ENCODE measurements at places on chromosomes 11 and 22.

DNA sequence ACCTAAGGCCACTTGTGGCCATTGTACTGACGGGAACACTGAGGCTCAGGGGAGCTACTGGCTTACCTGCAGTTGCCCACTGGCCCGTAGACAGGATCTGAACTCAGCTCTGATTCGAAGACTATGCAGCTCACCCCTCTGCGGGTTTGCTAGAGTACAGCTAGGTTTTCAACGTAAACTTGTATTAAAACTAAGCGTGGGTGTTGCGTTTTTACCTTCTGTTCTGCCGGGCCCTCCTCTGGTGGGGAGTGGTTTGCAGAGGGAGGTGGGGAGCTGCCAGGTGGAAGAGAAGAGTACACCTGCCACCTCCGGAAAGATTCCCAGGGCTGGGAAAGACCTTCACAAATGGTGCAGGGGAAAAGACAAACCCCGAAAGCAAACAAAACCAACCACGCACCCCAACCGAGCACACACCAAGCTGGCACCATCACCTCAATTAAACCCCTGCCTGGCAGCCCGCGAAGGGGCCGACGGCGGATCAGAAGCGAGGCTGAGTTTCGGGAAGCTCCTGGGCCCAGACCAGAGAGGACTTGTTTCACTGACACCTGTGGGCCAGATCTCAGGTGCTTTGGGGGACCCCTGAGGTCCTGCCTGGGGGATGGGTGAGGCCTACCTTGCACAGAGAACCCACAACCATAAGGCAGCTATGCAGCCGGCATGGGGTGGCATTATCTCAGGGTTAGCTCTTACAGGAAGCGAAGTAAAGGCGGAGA lies 37.7 kb downstream of the SHISAL1 start:
- peaks cover 15% of the 10 kb centered on the region for H3K27me3 ChIP-seq
- DNase-seq: no peak

DNA sequence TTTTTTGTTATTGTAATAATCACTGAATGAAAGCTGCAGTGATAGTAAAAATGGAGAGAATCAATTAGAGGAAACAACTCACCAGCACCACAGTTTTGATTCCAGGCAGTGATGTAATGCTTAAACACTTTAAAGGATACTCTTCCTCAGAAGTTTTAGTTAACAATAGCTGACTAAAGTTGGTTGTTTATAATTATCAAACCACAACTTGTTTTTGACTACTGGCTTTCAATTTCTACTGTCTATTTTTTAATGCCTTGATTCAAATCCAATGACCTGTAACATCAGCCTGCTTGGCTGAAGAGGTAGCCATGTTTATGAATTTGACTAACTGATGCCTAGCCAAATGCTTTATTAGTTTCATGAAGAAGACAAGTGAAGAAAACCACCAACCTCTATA lies 18.2 kb upstream of the CASP12 start:
- peak overlapping the region; percentile 79 for H3K27ac ChIP-seq
- DNase-seq: no peak
- H3K4me1 ChIP-seq: peaks cover 46% of the 10 kb centered on the region

GRCh38 chr11:11995601-11996000 lies 12.8 kb downstream of the DKK3 start:
- no peak for DNase-seq
- peaks cover 17% of the 10 kb centered on the region for H3K4me1 ChIP-seq
- no peak overlapping the region for H3K27ac ChIP-seq

- no peaks in the 10 kb centered on the region for H3K4me1 ChIP-seq
- H3K4me3 ChIP-seq: no peak overlapping the region
- DNase-seq: no peak
- H3K27me3 ChIP-seq: peaks cover 2% of the 10 kb centered on the region
- no peak overlapping the region for H3K27ac ChIP-seq
These were observed 11.3 kb upstream of the EFCAB6 start for GRCh38 chr22:43823353-43823908.

- H3K27ac ChIP-seq: no peak overlapping the region
- H3K4me1 ChIP-seq: no peaks in the 10 kb centered on the region
- no peak for DNase-seq
- H3K36me3 ChIP-seq: no peaks in the 10 kb centered on the region
These were observed 21.2 kb downstream of the TBRG1 start for GRCh38 chr11:124643605-124644425.

DNA sequence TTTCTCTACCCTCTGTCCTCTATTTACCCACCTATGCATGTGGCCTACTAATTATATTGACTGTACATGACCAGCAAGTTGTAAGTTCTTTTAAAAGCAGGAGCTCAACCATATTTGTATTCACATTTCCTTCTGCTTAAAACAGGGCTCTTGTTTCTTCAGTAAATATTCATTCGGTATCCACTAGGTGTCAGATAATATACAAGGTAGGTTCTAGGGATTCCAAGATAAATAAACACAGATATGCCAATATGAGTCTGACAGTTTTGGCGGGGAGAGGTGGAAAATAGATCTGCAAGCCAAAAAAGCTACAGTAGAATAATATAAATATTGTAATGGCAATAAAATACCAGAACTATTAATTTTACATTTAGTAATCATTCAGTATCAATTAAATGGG lies 15.3 kb upstream of the RAB30 start:
- no peak overlapping the region for H3K27ac ChIP-seq
- no peak for DNase-seq
- H3K36me3 ChIP-seq: peaks cover 4% of the 10 kb centered on the region
- no peaks in the 10 kb centered on the region for H3K27me3 ChIP-seq

DNA sequence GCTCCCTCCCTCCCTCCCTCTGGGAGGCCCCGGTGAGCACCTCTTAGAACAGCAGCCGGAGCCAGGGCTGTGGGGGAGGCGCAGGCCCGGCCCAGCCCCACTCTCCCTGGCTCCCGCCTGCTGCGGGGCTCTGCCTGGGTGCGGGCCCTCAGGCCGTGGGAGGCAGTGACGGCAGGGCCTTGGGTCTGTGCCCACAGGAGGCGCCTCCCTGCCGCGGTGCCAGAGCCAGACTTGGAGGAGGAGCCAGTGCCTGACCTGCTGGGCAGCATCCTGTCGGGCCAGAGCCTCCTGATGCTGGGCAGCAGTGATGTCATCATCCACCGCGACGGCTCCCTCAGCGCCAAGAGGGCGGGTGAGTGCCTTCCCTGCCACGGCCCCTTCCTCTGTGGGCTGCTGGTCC lies 9.5 kb downstream of the IRF7 start:
- H3K36me3 ChIP-seq: peaks cover 63% of the 10 kb centered on the region
- no peaks in the 10 kb centered on the region for H3K27me3 ChIP-seq
- H3K4me3 ChIP-seq: no peak overlapping the region

GRCh38 chr11:78860720-78861422 lies 286.2 kb upstream of the NARS2 start:
- H3K27me3 ChIP-seq: no peaks in the 10 kb centered on the region
- H3K36me3 ChIP-seq: no peaks in the 10 kb centered on the region
- H3K4me3 ChIP-seq: no peak overlapping the region
- no peak overlapping the region for H3K27ac ChIP-seq
- no peak for DNase-seq
- no peaks in the 10 kb centered on the region for H3K4me1 ChIP-seq

GRCh38 chr11:105790840-105791239 lies 181.0 kb downstream of the GRIA4 start:
- no peaks in the 10 kb centered on the region for H3K4me1 ChIP-seq
- H3K27ac ChIP-seq: no peak overlapping the region
- no peak for DNase-seq
- no peaks in the 10 kb centered on the region for H3K36me3 ChIP-seq
- H3K27me3 ChIP-seq: no peaks in the 10 kb centered on the region

GRCh38 chr11:16182553-16182952 lies 173.8 kb downstream of the SOX6 start:
- H3K27ac ChIP-seq: no peak overlapping the region
- DNase-seq: no peak
- no peak overlapping the region for H3K4me3 ChIP-seq
- no peaks in the 10 kb centered on the region for H3K4me1 ChIP-seq
- H3K27me3 ChIP-seq: no peaks in the 10 kb centered on the region

DNA sequence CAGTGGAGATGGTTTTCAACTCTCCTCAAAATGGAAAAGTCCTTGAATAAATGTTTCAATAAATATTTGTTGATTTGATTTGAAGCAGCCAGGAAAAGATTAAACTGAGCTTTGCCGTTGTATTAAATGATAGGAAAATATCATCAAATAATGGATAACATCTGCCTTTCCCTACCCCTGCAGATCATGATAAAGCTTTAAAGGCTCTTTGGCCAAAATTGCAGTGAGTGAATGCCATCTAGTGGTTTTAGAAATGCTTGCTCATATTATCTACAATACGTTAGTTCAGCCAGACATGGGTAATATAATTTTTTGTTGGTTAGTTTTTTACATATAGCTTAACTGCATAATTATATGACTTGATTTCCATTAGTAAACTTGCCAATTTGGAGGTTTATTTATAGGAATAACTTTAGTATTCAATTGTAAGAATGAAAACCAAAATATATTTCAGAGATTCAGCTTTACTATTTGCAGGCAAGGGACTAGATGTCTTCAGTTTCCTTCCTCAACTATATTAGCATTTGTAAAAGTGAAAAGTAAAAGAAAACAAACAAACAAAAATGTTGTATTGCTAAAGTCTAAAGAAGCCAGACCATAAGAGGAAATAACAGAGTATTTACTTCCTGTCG lies 159.2 kb downstream of the MSANTD4 start:
- H3K27ac ChIP-seq: no peak overlapping the region
- no peak overlapping the region for H3K4me3 ChIP-seq
- H3K27me3 ChIP-seq: peaks cover 2% of the 10 kb centered on the region
- no peak for DNase-seq
- no peaks in the 10 kb centered on the region for H3K4me1 ChIP-seq

GRCh38 chr22:30305519-30305905 lies 16.2 kb upstream of the CASTOR1 start:
- DNase-seq: peak; percentile 79
- H3K4me3 ChIP-seq: peak overlapping the region; percentile 78
- H3K27ac ChIP-seq: peak overlapping the region; percentile 96
- H3K36me3 ChIP-seq: peaks cover 58% of the 10 kb centered on the region

DNA sequence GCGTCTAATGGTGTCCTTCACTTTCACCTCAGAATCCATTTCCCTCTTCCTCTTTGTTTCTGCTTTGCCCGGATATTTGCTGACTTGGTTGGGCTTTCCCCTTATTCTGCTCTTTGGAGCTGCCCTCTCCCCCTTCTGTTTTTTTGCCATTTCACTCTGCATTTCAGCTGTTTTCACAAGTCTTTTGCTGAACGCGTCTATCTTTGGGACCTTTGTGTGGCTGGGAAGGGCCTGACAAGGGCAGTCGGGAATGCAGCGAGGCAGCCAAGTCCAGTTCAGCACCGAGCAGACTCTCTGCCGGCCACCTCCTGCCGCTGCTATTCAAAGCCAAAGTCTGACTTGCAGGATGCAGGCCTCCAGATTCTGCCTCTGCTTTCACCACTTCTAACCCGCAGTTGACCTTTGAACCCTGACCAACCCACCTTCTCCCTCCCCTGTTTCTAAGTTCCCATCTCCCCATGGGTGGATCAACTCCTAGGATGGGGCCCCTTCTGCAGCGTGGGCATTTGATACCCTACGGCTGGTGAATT lies 38.2 kb downstream of the FEZ1 start:
- H3K36me3 ChIP-seq: no peaks in the 10 kb centered on the region
- H3K4me3 ChIP-seq: no peak overlapping the region
- no peaks in the 10 kb centered on the region for H3K27me3 ChIP-seq
- no peaks in the 10 kb centered on the region for H3K4me1 ChIP-seq
- DNase-seq: no peak

DNA sequence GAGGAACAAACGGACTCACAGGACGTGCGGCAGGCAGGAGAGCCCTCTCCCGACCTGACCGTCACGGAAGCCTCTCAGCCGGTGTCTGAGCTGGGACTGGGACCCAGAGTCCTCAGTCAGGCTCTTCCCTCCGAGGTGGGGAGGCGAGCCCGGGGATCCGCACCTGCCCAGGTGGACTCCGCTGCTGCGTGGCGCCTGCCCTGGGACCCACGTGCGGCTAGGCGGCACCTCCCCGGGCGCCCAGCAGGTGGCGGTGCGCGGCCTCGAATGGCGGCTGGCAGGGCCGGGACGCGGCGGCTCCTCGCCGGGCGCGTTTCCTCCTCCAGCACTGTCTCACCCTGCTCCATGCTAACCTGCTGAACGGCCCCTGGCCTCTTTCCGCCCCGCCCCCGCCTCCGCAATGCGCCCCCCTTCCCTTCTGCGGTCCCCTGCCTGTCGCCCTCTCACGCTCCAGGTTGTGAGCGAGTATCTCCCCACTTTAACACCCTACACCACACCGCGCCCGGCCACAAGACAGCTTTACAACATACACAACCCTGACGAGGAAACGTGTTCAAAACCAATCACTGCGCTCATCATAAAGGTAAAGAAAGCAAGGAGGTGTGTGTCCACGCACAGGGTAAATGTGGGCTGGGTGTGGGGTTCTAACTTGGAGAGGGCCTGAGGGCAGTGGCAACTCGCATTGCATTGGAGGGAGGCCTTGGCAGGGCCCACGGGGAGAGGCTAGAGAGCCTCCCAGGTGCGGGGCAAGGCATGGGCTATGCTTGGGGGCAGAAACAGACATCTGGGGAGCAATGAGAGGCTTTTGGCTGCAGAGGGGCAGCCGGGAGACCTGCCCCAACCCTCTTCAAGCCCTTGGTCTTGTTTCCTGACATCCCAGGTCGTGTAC lies 25.9 kb upstream of the ATXN10 start:
- H3K4me1 ChIP-seq: peaks cover 41% of the 10 kb centered on the region
- H3K4me3 ChIP-seq: no peak overlapping the region
- peaks cover 33% of the 10 kb centered on the region for H3K27me3 ChIP-seq
- DNase-seq: peak; percentile 82
- no peaks in the 10 kb centered on the region for H3K36me3 ChIP-seq
